ENCODE measurements at places on chromosomes 3 and 15.

- DNase-seq, result no peak
Measured at GRCh38 chr15:51232581-51232980, 105.8 kb downstream of the CYP19A1 start.

- DNase-seq, result no peak
Measured at GRCh38 chr15:59063042-59063441, 41.9 kb upstream of the CCNB2 start.

DNA sequence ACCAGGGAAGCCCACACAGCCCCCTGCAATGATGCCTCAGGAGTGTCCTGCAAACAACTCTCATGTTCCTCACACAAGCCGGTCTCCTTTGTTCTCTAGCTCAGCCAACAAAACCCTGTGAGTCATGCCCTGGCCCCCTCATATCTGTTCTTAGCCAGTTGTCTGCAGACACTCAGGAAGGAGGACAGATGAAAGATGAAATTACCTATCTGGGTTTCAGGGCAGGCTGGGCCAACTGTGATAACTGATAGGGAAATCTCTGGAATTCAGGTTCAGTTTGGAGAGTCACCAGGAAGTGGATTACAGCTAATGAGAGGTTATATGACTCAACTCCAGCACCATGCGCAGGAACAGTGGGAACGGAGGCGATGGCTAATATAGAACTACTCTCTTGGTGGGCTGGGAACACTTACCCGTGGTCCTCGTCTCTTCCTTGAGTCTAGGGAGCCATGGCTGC, 352.0 kb upstream of the ADAMTS9 start:
- no peak for DNase-seq

- DNase-seq, result no peak
Measured at GRCh38 chr15:89149501-89150101, 61.3 kb downstream of the ABHD2 start.

GRCh38 chr15:68407886-68408881, 23.8 kb downstream of the ITGA11 start:
- DNase-seq, result no peak

GRCh38 chr3:13164893-13165492, 91.8 kb upstream of the IQSEC1 start:
- DNase-seq, result no peak

Measured in NCI-H1105 (cell line).